Stomach (tissue), 19 donors: ENCODE measurements at places on chromosomes 2 and 18. TPM values are rescaled to one million over a fixed set of nuclear protein-coding genes. Genes with fewer than 3 reads are reported as not detected.

The CCL20 gene
- total RNA-seq, result not detected

The UGT1A3 gene
- 6.7 TPM for total RNA-seq

- no peaks in the 10 kb centered on the region for H3K27me3 ChIP-seq
- no peak overlapping the region for H3K4me3 ChIP-seq
- no peaks in the 10 kb centered on the region for H3K4me1 ChIP-seq
- H3K36me3 ChIP-seq, result peaks cover 42% of the 10 kb centered on the region
- H3K27ac ChIP-seq, result no peak overlapping the region
These were observed 192.0 kb downstream of the NBAS start for GRCh38 chr2:15369129-15369528.

GRCh38 chr2:134203175-134203574, 50.7 kb upstream of the MGAT5 start:
- no peaks in the 10 kb centered on the region for H3K27me3 ChIP-seq
- no peaks in the 10 kb centered on the region for H3K36me3 ChIP-seq
- peaks cover 68% of the 10 kb centered on the region for H3K4me1 ChIP-seq
- no peak overlapping the region for H3K27ac ChIP-seq

DNA sequence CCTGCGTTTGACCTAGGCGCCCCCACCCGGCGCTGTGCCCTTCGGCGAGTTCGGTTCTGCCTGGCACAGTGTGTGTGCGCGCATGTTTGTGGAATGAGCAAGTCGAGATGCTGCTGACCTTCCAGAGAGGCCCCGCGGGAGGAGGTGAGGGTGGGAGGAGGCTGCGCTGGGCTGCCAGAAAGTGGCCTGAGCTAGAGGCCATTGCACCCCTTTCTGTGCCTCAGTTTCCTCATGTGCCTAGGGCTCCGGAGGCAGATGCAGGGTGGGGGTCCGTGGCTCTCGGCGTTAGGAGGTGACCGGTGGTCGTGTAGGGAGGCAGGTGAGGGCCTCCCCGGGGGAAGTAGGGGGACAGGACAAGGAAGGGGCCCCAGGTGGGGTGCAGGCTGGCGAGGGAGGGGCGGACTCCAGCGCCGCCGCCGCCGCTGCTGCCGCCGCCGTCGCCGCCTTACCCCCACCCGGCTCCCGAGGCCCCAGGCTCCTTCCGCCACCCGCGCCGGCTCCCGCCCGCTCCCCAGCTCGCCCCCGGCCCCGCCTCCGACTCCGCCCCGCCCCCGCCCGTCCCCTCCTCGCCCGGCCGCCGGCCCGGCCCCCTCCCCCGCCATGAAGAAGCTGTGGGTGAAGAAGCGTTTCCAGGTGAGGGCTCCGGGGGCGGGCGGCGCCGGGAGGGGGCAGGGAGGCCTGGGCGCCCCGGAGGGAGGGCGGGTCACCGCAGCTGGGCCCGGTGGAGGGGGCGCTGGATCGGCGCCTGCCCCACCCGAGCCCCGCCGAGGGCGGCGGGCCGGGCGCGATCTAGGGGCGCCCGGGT, 7.0 kb downstream of the SPEG start:
- H3K4me3 ChIP-seq, result peak overlapping the region; percentile 80
- H3K27me3 ChIP-seq, result peaks cover 80% of the 10 kb centered on the region
- no peaks in the 10 kb centered on the region for H3K36me3 ChIP-seq
- peaks cover 15% of the 10 kb centered on the region for H3K4me1 ChIP-seq

DNA sequence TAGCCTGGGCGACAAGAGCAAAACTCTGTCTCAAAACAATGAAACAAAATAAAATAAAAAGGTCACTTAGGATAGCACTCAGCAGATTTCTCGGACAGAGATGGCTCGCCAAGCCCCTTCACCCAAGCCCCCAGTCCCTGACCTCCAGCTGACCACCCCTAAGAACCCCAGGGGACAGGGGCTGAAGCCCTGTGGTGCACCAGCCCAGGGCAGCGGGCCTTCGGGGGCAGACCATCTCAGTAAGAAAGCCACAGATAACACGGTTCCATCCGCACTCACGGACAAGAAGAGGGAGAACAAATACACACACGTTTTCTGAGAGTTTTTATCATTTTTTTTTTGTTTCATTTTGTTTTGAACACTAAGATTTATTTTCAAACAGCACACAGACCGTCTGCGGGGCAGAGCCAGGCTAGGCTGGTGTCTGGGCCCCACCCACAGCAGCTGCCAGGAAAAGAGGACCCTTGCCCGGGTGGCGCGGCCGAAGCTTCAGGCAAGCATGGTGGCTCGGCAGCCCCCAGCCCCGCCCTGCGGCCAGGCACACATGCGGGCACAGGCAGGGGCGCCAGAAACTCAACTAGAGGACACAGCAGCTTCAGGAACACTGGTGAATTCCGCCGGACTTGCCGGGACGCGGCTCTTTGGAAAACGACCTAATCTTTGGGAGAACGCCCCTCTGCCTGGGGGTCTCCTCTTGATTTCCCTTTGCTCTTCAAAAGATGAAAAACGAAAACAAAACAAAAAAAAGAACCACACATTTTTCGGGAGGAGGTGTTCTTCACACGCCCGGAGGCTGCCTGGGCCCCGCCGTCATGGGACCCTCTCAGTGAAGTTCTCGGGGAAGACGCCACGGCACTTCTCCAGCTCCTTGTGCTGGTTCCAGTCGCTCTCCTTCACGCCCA, 59.0 kb downstream of the BIN1 start:
- H3K27me3 ChIP-seq, result no peaks in the 10 kb centered on the region
- peak; percentile 24 for DNase-seq
- no peak overlapping the region for H3K27ac ChIP-seq
- H3K4me3 ChIP-seq, result no peak overlapping the region
- H3K36me3 ChIP-seq, result peaks cover 25% of the 10 kb centered on the region
- no peaks in the 10 kb centered on the region for H3K4me1 ChIP-seq

DNA sequence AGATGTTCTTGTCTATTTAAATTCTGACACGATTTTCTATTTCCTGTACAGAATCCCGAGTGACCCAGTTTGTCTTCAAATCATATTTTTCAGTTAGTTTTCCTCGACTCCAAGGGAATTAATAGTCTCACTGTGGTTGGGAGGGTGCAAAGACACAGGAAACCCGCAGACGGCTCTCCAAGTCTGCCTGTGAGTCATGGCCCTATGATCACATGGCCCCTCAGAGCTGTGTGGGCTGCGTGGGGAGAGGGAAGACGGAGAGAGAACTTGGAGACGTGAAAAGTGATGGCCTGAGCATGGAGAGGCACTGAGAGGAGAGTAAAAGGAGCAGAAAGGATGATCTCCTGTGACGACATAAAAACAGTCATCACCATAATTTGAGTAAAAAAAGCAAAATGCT, 989.9 kb downstream of the DCDC2C start:
- no peak overlapping the region for H3K27ac ChIP-seq
- no peaks in the 10 kb centered on the region for H3K4me1 ChIP-seq
- peak; percentile 11 for DNase-seq
- H3K4me3 ChIP-seq, result no peak overlapping the region
- no peaks in the 10 kb centered on the region for H3K27me3 ChIP-seq

DNA sequence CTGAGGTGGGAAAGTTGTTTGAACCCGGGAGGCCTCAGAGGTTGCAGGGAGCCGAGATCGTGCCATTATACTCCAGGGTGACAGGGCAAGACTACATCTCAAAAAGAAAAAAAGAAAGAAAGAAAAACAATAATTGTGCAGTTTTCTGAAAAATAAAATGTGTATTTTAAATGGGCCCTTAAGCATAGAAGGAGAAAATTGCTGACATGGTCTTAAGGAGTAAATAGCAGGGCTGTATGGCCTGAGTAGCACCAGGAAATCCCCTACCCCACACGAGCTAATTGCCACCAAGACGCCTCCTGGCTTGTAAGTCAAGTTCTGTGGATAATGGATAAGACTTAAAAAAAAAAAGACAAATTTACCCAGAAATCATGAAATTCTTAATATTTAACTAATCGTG, 271.4 kb upstream of the NCKAP5 start:
- H3K27ac ChIP-seq, result no peak overlapping the region
- H3K4me3 ChIP-seq, result no peak overlapping the region
- H3K36me3 ChIP-seq, result no peaks in the 10 kb centered on the region
- H3K27me3 ChIP-seq, result no peaks in the 10 kb centered on the region
- DNase-seq, result no peak
- H3K4me1 ChIP-seq, result peaks cover 7% of the 10 kb centered on the region

- H3K4me1 ChIP-seq, result peaks cover 10% of the 10 kb centered on the region
- no peak for DNase-seq
- H3K27ac ChIP-seq, result no peak overlapping the region
- no peak overlapping the region for H3K4me3 ChIP-seq
- H3K27me3 ChIP-seq, result no peaks in the 10 kb centered on the region
- H3K36me3 ChIP-seq, result no peaks in the 10 kb centered on the region
These were observed 171.9 kb downstream of the KLHL29 start for GRCh38 chr2:23556929-23557328.

DNA sequence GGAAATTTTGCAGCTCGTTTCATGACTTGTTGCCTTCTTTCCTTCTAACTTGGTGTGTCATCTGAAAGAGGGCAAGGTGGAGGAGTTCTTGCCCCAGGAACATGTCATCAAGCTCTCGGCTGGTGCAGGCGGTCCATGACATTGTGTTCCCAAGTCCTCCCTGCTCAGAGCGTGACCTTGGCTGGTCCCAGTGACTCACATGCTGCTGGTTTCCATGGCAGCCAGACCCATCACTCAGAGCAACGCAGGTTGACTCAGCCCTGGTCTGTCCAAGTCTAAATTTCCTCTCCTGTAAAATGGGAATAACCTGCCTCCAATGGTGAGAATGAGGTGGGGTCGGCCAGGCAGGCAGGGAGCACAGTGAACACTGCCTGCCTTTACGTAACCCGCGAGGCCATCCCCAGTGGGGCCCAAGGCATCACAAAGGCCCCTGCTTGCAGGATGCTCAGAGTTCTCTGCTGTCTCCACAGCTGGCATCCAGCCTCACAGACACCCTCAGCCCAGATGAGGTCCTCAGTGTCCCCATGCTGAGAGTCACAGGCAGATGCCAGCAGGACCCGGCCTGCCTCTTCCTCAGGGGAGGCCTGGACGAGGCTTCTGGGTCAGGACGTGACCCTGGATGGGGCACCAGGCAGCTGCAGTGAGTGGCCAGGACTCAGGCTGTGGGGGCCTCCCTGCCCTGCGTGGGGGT, 143.7 kb downstream of the TPO start:
- H3K27me3 ChIP-seq, result no peaks in the 10 kb centered on the region
- DNase-seq, result no peak
- H3K4me3 ChIP-seq, result no peak overlapping the region
- H3K36me3 ChIP-seq, result no peaks in the 10 kb centered on the region
- no peaks in the 10 kb centered on the region for H3K4me1 ChIP-seq

- DNase-seq, result no peak
- H3K27ac ChIP-seq, result no peak overlapping the region
- H3K4me3 ChIP-seq, result no peak overlapping the region
- H3K4me1 ChIP-seq, result no peaks in the 10 kb centered on the region
- H3K27me3 ChIP-seq, result no peaks in the 10 kb centered on the region
These were observed 352.5 kb upstream of the ZNF521 start for GRCh38 chr18:25704494-25704893.

DNA sequence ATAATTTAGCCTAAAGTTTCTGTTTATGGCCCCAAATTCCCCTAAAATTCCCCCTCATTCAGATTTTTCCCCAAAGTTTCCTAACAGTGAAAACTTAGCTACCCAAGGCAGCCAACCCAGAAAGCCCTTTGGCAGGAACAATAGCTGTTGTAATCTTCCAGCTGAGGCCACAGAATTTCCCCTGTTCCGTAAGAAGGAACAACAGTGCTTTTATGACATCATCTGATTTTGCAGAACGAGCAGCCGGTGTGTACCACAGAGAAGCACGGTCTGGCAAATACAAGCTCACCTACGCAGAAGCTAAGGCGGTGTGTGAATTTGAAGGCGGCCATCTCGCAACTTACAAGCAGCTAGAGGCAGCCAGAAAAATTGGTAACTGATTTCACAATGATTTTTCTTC, 6.3 kb downstream of the TNFAIP6 start:
- no peak for DNase-seq
- H3K27ac ChIP-seq, result peak overlapping the region; percentile 30
- no peaks in the 10 kb centered on the region for H3K4me1 ChIP-seq
- no peaks in the 10 kb centered on the region for H3K27me3 ChIP-seq
- H3K36me3 ChIP-seq, result no peaks in the 10 kb centered on the region

DNA sequence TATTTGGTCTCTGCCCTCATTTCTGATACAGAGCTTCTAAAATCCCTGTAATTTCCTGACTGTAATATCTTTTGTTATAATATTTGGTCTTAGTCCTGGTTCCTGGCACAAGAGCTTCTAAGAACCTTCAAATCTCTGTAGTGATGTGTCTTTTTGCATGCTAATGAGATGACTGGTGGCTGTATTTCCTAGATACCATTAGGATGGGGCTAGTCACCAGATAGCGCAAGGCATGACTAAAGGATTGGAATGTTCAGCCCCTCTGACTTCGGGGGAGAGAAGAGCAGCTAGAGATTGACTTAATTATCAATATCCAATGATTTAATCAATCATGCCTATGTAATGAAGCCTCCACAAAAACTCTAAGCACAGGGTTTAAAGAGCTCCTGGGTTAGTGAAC, 620.8 kb upstream of the ACVR2A start:
- H3K27me3 ChIP-seq, result no peaks in the 10 kb centered on the region
- H3K4me3 ChIP-seq, result no peak overlapping the region
- no peak overlapping the region for H3K27ac ChIP-seq
- DNase-seq, result no peak
- H3K4me1 ChIP-seq, result no peaks in the 10 kb centered on the region

GRCh38 chr2:1125633-1126370, 175.2 kb downstream of the SNTG2 start:
- H3K36me3 ChIP-seq, result no peaks in the 10 kb centered on the region
- no peak for DNase-seq
- H3K4me1 ChIP-seq, result no peaks in the 10 kb centered on the region
- H3K27me3 ChIP-seq, result no peaks in the 10 kb centered on the region
- no peak overlapping the region for H3K4me3 ChIP-seq
- no peak overlapping the region for H3K27ac ChIP-seq

DNA sequence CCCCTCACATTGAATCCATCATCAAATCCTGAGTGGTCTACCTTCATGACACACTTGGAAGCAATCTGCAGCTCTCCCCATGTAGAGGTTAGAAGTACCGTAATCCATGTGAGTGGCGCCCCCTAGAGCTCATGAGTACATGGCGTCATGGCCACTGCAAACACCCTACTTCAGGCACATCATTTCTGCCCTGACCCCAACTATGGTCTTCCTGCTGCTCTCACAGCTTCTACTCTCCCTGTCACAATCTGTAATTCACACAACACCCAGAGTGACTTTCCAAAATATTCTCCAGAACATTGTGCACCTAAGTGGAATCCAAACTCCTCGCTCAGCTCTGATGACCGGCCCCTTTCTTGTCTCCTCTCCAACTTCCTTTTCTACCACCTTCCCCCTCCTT, 141.9 kb downstream of the ANKRD44 start:
- H3K4me3 ChIP-seq, result no peak overlapping the region
- DNase-seq, result peak; percentile 75
- no peaks in the 10 kb centered on the region for H3K36me3 ChIP-seq
- H3K27ac ChIP-seq, result no peak overlapping the region
- no peaks in the 10 kb centered on the region for H3K27me3 ChIP-seq
